ENCODE measurements at places on chromosomes 2 and 18.

- DNase-seq = peak; percentile 77
Measured at GRCh38 chr2:84970210-84970867, 622 bp upstream of the KCMF1 start.

DNA sequence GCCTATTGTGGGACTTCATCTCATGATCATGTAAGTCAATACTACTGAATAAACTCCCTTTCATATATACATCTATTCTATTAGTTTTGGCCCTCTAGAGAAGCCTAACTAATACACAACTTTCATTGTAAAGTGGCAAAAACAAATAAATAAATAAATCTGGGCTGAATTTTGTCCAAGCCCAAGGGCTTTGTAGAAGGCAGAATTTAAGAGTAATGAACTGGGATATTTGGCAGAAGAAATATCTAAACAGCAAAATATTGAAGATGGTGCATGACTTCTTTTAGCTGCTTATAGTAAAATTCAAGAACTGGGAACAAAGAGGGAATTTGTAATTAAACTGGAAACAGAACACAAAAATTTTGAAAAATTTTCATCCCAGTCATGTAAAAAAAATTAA, 246.7 kb upstream of the GULP1 start:
- no peak for DNase-seq

- DNase-seq = no peak
Measured at GRCh38 chr2:220695397-220696279, 876.5 kb downstream of the EPHA4 start.

DNA sequence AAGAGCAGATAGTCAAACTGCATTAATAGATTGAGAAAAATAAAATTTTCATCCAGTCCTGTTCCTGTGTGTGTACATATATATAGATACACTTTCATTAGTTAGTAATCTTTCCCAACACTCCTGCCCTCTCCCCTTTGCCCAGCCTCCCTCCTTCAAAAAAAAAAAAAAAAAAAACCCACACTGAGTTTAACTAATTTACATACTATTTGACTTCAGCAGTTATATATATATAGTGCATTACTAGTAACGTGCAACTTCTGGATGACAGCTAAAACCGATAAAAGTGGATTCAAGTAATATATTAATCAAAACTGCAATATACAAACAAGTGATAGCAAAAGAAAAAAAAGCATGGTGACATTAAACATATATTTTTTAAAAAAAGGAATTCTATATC, 1.4 kb downstream of the FIGN start:
- DNase-seq = no peak

- peak; percentile 96 for DNase-seq
Measured at GRCh38 chr2:96531872-96532505, 4.6 kb upstream of the ARID5A start.

GRCh38 chr2:59888015-59888414, 665.4 kb downstream of the BCL11A start:
- DNase-seq = no peak

DNA sequence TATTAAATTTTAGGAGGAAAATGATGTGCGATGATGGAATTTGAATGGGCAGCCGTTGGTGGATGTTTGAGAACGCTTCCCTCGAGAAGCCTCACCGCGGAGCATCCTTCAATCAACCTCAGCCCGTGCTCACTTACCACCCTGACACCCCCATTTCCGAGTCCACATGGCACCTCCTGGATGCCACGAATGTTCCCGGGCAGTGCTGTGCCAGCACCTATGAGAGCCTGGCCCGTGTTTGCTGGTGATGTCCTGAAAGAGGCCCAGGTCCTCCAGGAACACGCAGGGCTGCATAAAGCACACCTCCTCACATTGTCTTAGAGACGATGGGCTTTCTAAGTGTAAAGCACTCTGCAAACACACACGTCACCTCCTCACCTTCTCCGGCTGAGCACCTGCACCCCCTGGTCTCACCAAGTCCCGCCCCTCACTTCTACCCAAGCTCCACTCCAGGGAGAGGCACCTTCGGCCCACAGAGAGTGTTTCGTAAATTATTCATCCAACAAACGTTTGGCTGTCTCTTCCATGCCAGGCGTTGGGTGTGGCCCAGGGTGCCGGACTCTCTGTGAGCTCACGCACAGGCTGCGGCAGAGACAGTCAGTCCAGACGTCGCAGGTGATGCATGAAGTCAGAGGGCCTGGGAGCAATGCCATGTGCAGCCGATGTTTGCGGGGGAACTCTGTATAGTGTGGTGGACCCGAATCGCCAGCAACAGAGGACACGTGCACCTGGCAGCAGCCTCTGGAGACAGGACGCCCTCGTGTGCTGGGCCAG, 150.0 kb downstream of the TPO start:
- DNase-seq = no peak

DNA sequence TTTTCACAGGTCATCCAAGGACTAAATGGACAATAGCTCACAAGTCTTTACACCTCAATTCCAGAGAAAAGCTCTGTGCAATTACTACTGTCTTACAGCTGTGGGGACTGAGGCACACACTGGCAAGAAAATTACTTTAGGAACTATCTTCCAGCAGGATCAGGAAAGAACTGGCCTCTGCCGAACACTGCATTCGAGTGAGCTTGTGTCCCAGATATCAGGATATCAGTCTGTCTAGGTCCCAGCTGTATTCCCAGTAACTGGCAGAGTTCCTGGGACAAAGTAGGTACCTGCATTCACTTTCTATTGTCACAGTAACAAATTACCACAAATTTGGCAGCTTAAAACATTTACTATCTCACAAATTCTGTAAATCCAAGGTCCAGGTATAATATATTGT, 183.7 kb downstream of the IRS1 start:
- no peak for DNase-seq

- no peak for DNase-seq
Measured at GRCh38 chr2:47401789-47402554, 984 bp upstream of the MSH2 start.

DNA sequence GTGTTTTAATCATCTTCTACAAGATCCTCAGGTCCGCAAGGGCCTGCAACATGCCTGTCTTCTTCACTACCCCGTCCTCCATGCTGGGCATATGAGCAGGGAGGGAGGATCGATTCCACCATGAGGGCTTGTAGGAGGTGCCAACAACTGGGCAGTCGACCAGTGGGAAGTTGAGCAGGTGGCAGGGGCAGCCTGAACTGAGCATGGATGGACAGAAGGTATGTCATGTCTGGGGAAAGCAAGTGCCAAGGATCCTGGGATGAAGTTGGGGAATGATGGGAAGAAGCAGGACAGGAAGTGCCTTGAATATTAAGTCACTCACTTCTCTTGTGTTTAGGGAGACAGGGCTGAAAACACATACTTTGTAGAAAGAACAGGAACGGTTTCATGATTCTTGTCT, 44.7 kb downstream of the CTIF start:
- no peak for DNase-seq

DNA sequence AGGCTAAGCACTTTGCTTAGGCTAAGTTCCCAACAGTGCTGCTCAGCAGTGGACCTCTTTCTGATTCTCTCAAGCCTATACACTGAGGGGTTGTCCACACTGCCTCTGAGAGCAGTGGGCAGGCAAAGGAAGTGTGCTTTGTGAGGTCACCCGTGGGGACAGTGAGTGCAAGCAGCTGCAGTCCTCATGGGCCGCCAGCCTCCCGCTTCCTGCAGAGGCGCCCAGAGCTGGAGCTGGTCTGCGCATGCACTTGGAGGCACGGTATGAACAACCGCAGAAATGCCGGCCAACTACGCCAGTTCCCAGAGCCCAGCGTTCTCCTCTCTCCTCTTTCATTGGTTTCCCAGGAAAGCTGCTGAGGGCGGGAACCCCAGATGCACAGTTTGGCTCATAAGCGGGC, 149.5 kb upstream of the DLX2 start:
- DNase-seq = peak; percentile 35

DNA sequence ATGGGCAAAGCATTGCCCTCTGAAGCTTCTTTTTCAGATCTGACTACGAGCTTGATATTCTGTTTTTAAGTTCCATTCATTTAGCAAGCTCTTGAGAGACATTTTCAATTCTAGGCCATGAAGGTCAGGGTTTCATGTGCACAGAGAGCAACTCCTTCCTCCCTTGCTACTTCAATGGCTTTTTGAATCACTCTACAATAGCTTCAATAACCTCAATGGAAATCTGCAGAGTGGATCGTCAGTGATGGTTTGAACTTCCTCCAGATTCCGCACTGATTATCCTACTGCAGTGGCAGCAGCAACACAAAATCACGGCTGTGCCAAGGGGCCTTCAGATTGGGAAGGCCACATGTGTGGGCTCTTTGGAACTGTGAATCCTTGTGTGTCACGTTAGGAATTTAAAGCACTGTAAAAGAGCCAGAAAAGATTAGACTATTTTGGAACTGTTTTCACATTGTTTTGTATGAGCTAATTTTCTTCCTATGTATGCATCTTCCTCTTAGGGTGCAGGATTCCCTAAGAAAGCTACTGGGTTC, 88.4 kb upstream of the MGAT4A start:
- no peak for DNase-seq

GRCh38 chr2:85666435-85667316, 1.3 kb downstream of the SFTPB start:
- DNase-seq = no peak

DNA sequence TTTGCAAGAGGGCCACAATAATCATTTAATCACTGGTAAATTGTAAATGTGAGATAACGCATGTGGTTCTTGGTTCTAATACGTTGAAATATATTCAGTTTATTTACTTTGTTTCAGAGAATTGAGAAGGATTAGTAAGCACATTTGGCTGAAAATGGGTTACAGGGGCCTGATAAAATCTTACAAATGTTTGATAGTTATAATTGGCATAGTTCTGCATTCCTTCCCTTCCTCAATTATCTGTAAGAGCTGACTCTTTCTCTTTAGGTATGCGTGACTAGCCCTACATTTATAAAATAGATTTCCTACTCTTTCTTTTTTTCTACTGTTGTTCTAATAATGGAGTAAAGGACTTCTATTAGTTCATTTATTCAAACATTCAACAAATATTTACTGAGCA, 685.2 kb downstream of the NUP35 start:
- DNase-seq = no peak

DNA sequence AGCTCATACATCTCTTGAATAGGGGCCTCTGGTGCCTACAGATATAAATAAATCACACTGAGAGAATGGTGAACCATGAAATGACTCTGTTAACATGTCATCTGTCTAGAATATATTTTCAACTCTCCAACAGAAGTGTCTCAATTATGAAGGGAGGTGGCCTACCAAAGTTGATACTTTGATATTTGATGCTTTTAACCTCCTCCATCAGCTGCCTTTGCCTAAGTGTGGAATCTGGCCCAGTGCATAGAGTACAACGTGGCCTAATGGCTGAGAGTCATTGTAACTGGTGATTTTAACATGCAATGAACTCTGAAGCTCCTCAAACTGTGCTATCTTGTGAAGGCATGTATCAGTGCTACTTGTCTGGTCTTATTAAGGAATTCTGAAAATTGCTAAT, 93.4 kb downstream of the MYO3B start:
- DNase-seq = peak; percentile 30

GRCh38 chr2:99488539-99489062, 1.2 kb downstream of the REV1 start:
- DNase-seq = no peak

DNA sequence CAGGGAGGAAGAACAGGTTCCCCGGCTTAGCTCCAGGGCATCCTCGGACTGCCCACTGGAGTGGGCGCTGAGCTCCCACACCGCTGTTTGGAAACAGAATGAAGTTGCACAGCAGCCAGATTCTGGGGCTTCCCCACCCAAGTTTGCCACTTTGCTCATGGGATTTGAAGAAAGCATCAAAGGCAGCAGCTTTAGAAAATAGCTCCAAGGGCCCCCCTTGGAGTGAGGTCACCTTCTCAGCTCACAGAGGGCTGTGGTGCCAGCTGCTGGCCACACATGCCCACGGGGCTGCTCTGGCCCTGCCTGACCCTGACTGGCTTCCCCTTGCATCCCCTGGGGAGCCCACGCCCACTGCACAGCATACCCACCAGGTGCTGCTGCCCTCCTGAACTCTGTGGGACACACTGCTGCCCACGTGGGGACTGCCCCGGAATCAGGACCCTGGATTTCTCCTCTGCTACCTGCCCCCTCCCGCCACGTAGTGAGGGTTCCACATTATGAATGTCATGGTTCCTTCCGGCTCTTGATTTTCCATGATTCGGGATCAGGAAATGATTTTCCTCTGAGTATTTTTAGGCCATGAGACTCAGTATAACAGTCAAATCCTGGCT, 70.3 kb downstream of the TGOLN2 start:
- peak; percentile 41 for DNase-seq

GRCh38 chr18:48090021-48090420, 159.6 kb upstream of the SMAD2 start:
- DNase-seq = no peak

GRCh38 chr2:55164534-55165480, 67.3 kb downstream of the CLHC1 start:
- DNase-seq = no peak

GRCh38 chr2:121976926-121977325, 221.5 kb downstream of the TSN start:
- DNase-seq = no peak

GRCh38 chr18:48928787-48929186, 22.0 kb downstream of the SMAD7 start:
- DNase-seq = peak; percentile 87

GRCh38 chr2:109700680-109701274, 86.6 kb downstream of the SOWAHC start:
- no peak for DNase-seq

DNA sequence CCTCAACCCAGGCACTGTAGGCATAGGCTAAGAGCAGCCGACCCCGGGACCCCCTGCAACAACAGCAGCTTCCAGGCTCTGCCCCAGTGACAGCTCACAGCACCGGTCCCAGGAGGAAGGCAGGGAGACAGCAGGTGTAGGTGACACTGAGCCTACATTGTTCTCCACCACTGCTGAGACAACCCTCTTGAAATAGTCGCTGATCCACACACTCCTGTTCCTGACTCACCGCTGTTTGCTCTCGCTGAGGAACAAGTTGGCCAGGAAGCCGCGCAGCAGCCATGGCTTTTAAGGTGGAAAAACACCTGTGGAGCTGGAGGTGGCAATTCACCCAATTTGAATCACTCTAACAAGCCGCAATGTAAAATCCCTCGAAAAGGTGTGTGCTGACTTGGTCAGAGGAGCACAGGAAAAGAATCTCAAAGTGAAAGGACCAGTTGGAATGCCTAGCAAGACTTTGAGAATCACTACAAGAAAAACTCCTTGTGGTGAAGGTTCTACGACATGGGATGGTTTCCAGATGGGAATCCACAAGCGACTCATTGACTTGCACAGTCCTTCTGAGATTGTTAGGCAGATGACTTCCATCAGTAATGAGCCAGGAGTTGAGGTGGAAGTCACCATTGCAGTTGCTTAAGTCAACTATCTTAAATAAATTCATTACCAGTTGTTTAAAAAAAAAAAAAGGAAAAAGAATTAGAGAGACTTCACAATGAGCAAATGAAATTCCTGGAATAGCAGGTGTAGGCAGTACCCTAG, 167.5 kb downstream of the ARL4C start:
- DNase-seq = no peak
